ENCODE measurements at places on chromosomes 12 and 14.

GRCh38 chr14:103657471-103657870, 28.5 kb downstream of the KLC1 start:
- peak; percentile 53 for DNase-seq

DNA sequence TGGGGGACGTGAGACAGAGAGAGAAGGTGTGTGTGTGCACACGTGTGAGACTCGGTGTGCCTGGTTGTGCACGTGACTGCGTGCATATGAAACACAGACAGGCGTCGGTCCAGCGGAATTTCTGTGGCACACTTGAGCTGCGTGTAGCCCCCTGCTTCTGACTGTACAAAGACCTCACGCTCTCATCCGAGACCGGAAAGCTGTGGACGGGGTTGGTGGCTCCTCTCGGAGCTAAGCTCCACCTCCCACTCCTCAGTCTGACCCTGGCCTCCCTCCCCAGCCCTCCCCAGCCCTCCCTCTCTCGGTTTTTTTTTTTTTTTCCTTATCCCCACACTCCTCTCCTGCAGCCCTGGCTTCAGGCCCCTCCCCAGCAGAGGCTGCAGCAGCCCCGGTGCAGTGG, 8.3 kb upstream of the C14orf180 start:
- no peak for DNase-seq

DNA sequence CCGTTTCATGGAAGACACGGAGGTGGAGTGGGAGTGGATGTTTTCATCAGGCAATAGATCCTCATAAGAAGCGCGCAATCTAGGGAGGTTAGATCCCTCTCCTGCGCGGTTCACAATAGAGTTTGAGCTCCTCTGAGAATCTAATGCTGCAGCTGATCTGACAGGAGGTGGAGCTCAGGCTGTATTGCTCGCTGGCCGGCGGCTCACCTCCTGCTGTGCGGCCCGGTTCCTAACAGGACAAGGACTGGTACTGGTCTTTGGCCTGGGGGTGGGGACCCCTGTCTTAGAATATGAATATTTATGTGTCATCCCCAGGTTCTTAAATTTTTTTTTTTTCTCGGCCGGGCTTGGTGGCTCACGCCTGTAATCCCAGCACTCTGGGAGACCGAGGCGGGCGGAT, 36.7 kb downstream of the PRICKLE1 start:
- no peak for DNase-seq

- DNase-seq = peak; percentile 97
These were observed 81.2 kb upstream of the ATP2B1 start for GRCh38 chr12:89789862-89790261.

GRCh38 chr12:63994704-63995103, 150.2 kb downstream of the SRGAP1 start:
- DNase-seq = no peak

- DNase-seq = peak; percentile 86
These were observed 9.6 kb upstream of the RPAP3 start for GRCh38 chr12:47715393-47715876.

- no peak for DNase-seq
These were observed 56.7 kb upstream of the GALNT9 start for GRCh38 chr12:132385923-132386751.

GRCh38 chr12:40444174-40444573, 219.4 kb downstream of the LRRK2 start:
- DNase-seq = no peak

GRCh38 chr14:75794615-75795038, 133.6 kb downstream of the TTLL5 start:
- DNase-seq = no peak

DNA sequence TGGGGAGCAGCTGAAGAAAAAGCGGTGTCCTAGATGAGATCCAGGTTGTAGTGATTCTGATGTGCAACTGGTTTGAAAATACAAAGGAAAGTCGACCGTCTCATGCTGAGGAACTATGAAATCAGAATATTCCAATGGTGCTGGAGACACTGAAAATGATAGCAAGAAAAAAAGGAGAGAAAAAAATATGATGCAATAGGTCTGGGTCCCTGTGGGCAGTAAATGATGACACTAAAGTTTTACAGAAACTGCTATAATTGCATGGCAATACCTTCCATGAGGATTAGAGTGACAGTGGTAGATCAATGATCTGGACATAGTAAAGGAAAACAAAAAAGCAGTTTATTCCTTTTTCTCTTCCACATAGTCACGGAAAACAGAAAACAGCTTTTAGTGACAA, 2.3 kb downstream of the PYM1 start:
- no peak for DNase-seq

- DNase-seq = no peak
These were observed 147.8 kb upstream of the PLEKHA5 start for GRCh38 chr12:18981732-18982131.

Data from inflammatory macrophage (primary cell).